ENCODE measurements at places on chromosomes 2 and 18.

DNA sequence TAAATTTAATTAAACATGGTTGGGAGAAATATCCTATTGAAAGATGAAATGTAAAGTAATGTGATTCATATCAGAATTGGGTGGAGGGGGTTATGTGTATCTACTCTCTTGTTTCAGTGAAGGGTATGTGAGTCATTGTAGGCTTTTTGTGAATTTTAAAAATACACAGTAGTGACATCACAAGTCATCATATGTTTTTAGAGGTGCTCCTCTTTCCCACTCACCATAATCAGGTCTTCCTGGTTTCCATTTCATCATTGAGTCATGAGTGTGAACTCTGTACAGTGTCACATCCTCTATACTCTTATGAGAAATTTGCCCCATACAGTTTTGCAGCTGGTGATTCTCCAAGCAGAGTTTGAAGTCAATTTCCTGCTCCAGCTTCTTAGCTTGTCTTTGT lies 18.8 kb downstream of the FSIP2 start:
- DNase-seq = no peak

DNA sequence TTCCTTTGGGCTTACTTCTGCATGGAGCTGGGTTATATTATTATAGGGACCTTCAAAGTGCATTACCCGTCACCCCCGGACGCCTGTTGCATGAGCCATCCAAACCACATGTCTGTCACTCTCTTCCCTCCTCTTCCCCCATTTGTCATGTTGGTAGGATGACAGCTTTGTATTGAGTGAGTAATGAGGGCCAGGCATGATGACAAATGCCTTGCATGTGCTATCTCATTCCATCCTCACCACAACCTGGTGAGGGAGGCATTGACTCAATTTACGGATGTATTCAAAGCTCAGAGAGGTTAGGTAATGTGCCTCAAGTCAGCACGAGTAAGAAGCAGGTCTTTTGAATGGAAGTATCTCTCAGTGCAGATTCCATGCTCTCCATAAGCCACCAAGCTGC lies 510.5 kb upstream of the TNP1 start:
- peak; percentile 10 for DNase-seq

DNA sequence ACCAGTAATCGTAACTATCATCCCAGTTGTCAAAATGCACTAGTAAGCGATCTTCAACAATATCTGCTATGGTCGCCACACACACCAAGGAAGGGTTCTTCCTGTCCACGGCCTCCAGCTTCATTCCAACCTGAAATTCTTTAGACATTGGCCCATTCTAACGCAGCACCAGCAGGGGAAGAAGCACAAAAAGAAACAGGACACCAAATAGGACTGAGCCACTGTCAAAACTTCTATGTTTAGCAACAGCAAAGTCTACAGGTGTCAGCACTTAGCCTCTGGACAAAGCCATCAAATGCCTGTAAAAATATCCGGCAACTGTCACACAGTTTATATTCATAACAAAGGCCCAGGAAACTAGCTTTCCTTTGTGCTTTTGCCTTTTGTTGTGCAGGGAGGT lies 175.0 kb downstream of the L3MBTL4 start:
- no peak for DNase-seq

GRCh38 chr2:127712999-127713398 lies 11.7 kb downstream of the SFT2D3 start:
- no peak for DNase-seq

GRCh38 chr18:8249811-8250210 lies 359.4 kb upstream of the RAB12 start:
- no peak for DNase-seq

GRCh38 chr18:64785686-64786085 lies 636.8 kb upstream of the LINC00305 start:
- no peak for DNase-seq

GRCh38 chr2:74540291-74540690 lies 10.6 kb downstream of the HTRA2 start:
- no peak for DNase-seq

- no peak for DNase-seq
These were observed 913 bp upstream of the WNT10A start for GRCh38 chr2:218879776-218880101.

DNA sequence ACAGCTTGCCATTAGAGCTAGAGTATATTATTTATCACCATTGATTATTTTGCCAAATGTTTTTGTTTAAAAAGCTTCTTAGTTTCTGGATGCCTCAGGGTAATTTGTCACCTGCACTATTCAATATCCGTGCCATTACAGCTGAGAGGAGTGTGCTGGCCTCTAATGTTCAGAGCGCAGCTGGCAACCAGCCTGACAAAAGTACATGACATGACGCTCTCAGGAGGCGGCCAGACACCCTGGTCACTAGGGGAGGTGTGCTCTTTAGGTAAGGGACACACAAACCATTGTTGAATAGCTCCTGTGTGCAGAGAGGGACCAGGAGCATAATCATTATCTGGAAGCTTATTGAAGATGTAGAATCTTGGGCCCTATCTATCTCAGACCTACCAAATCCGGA lies 20.3 kb downstream of the LIMS1 start:
- no peak for DNase-seq

DNA sequence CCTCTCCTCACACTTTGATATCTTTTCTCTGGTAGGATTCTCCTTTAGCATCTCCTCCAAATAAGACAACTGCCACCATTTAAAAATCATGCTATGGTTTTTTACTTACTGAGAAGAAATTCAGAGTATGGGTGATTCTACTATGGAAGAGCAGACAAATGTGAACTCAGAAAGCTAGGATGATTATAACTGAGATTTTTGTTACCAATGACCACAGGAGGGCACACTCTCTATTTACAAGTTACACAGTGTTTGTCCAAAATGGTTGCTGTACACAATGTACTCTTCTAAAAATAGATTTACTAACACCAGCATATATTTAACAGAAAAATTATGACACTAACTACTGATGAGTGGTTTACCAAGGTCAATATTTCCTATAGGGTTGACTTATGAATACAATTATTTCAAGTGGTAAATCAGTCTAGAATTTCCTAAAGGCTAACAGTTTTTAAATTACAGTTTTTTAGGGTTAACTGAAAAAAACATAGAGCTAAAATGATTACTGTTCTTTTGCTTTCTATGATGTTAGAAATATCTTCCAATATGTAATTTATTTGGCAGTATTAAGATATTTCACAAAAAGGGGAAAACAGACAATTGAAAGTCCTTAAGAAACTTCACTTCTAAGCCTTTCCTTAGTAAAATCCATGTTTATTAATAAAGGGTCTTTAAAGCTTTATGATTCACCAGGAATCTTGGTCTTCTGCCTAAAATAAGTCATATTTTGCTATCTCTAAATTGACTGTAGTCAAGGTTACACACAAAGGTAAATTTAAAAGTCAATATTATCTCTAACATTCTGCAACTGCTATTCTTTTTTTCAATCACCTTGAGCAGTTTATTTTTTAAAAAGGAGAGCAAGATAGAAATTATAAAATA lies 57.2 kb downstream of the MAP4K3 start:
- peak; percentile 63 for DNase-seq

GRCh38 chr18:11728249-11728648 lies 39.2 kb downstream of the GNAL start:
- peak; percentile 9 for DNase-seq

DNA sequence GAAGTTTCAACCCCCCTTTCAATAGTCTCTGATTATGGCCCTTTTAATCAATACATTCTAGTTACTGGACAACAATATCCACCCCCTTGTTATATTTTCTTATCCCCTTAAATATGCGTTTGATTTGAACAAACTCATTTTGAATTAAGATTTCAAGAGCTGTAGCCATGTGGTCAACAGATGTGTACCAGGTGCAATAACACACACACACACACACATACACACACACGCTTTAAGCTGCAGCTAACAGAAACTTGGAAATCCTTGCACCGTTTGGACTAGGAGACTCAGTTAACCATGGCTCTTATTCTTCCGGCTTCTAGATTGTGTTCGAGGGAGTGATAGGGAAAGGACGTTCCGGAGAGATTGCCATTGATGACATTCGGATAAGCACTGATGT lies 82.8 kb downstream of the NRP2 start:
- DNase-seq = no peak

DNA sequence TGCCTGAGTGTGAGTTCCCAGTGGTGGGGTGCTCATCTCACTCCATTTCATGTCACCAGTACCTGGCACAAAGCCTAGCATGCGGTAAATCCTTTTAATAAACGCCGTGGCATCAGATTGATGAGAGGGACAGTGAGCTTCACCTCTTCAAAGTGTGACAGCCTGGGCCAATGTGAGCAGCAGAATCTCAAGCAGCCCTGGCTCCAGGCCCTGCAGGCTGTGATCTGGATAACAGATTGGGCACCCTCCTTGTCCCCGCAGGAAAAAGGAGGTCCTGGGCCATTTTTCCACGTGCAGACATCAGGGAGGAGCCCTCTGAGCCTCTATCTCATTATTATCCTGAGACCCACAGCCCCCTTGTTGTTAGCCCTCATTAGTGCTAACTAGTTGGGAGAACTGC lies 34.8 kb downstream of the TET3 start:
- no peak for DNase-seq

- peak; percentile 14 for DNase-seq
These were observed at the start of gene PSMA8 for GRCh38 chr18:26133652-26134051. Gene PSMA8 (plus strand): TSS chr18:26133869. CDS start chr18:26133966, 97 bp downstream.

DNA sequence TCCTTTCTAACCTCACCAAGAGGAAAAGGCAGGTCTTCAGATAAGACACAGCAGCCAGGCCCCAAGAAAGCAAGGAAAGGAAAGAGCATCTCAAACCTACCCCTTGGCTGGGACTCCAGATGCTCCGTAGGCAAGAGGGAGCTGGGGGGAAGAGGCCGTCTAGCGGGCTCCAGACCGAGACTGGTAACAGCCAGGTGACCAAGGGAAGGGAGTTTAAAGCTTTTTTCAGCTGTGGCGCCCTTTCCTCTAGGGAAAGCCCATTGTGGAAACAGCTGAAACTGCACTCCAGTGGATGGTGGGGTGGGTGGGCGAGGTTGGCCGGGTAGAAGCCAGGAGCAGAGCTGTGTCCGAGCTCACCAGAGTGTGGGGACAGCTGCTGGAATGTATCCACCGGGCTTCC lies 180.4 kb downstream of the KLHL29 start:
- DNase-seq = no peak

GRCh38 chr18:21281603-21282002 lies 39.6 kb downstream of the GREB1L start:
- no peak for DNase-seq

GRCh38 chr2:10407841-10408648 lies 40.1 kb downstream of the ODC1 start:
- no peak for DNase-seq

GRCh38 chr2:172554352-172555271 lies 1.3 kb upstream of the PDK1 start:
- no peak for DNase-seq

- no peak for DNase-seq
These were observed 40.7 kb upstream of the COBLL1 start for GRCh38 chr2:164882276-164882675.

DNA sequence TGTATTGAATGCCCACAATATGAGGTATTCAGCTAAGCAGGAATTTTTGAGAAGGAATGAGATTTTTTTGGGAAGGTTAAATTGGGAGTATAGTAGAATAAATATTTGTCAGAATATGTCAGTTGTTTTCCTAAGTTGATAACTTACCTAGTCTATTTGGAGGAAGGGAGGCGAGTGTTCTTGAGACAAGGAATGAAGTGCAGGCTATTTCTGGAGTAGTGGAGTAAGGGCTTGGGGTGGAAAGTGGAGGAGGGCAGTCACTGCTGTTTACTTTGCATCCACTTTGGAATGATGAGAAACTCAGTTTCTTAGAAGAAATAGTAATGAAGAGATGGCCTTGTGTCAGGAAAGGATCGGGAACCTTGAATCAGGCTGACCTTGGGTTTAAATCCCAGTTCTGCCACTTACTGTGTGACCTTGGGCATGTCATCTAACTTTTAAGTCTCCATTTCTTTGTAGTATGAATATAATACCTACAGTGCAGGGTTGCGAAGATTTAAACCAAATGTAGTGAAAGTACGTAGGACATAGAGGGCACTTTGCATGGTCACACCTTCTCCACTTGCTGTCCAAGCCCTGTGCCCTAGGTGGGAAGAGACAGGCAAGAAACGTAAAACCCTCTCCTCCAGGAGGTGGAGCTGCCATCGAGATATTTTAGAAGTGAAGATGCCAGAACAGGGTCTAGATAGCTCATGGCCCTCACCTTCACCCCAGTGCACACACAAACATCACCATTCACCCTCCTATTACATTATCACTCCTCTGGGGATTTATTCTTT lies 25.2 kb upstream of the CYP27A1 start:
- DNase-seq = no peak

DNA sequence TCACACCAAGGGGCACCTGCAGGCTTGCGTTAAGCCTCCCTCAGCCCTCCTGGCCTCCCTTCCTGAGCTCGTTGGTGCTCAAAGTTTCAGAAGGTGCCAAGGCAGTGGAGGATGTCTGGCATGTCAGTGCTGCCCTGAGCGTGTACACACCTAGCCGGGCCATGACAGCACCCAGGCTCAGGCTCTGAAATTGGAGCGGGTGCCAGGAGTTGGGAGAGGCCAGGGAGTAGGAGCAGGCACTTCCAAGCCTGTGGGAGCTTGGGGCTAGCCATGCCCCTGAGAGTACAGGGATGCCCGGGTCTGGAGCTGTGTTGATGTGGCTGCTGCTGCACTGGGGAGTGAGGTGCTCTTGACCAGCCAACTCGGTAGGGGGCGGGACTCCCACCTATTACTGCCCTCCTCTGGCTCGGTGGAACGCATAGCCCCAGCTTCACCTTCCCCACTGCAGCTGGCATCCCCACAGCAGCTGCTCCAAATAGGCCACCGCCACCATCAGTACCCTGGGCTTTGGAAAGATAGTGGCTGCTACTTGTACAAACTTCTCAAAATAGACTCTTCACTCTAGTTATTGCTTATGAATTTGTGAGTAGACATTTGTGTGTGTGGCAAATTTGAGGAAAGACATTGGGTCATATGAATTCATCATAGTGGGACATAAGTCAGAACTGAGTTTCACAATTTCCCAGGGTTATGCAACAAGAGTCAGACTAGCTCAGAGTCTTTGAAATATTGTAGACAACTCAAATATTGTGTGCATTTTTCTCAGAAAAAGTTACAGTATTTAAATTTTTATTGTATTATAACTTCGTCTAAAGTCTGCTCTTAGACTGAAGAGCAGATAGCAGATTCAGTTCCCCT lies 6.8 kb upstream of the PCARE start:
- no peak for DNase-seq

- DNase-seq = no peak
These were observed 586 bp upstream of the ANKRD23 start for GRCh38 chr2:96844405-96844808.

GRCh38 chr2:177058747-177059146 lies 153.8 kb upstream of the HNRNPA3 start:
- DNase-seq = no peak

GRCh38 chr18:27366151-27366550 lies 181.0 kb upstream of the CHST9 start:
- DNase-seq = no peak

GRCh38 chr2:167471332-167471731 lies 583.1 kb downstream of the XIRP2 start:
- DNase-seq = no peak

GRCh38 chr2:230849633-230850357 lies 14.9 kb upstream of the ITM2C start:
- DNase-seq = peak; percentile 31

- DNase-seq = peak; percentile 12
These were observed 850.8 kb downstream of the LRP1B start for GRCh38 chr2:141280037-141280436.
